ENCODE measurements at places on chromosomes 3 and 15.

- DNase-seq, result no peak
Observed at GRCh38 chr3:139238281-139239030, 105.4 kb upstream of the MRPS22 start.

DNA sequence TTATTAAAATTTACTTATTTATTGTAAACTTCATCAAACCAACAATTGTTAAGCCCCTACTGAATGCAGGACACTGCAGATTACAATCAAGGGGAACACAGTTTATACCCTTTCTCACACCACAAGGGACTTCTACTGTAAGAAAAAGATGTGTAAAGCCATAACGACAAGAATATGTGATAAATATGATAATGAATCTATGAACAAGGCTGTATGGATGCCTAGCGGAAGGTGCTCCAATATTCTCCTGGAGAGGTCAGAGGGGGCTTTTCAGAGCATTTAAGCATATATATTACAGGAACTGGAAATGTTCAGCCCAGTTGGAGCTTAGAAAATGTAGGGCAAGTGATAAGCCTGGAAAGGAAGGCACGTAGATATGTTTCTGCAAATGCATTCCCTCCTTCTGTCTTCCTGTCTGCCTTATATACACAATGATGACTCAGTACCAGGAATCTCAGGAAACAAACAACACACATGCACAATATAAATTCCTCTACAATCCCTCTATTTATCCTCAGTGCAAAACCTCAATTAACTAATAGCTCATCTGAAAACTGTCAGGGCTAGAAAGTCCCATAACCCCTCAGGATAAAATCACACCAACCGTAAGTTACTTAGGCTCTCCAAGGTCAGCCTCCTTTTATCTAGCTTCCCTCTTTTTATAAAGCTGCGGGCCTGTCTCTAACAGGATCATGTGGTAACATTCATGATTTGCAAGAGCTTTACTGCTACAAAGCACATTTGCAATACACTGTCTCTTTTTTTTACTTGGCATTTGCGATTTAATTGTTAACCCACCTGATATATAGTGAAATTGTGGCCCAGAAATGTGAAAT lies 393.1 kb downstream of the LPP start:
- DNase-seq, result no peak

DNA sequence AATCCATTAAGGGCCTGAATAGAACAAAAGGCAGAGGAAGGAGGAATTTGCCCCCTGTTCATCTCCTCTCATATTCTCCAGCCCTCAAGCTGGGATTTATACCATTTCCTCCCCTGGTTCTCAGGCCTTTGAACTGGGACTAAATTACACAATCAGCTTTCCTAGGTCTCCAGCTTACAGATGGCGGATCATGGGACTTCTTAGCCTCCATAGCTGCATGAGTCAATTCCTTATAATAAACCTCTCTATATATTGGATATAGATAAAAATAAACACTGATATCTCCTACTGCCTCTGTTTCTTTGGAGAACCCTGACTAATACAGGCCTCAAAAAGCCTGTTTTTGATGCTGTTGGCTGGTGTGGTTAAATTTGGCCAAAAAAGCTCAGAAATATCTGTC lies 84.5 kb upstream of the TMEM108 start:
- DNase-seq, result no peak

GRCh38 chr15:49248291-49248690 lies 78.2 kb downstream of the GALK2 start:
- DNase-seq, result no peak

- DNase-seq, result no peak
Observed at GRCh38 chr15:58257776-58258325, 119.7 kb downstream of the AQP9 start.

- peak; percentile 78 for DNase-seq
Observed at GRCh38 chr3:46935168-46935858, 41.2 kb downstream of the CCDC12 start.

- no peak for DNase-seq
Observed at GRCh38 chr3:191523148-191523547, 62.2 kb downstream of the PYDC2 start.

DNA sequence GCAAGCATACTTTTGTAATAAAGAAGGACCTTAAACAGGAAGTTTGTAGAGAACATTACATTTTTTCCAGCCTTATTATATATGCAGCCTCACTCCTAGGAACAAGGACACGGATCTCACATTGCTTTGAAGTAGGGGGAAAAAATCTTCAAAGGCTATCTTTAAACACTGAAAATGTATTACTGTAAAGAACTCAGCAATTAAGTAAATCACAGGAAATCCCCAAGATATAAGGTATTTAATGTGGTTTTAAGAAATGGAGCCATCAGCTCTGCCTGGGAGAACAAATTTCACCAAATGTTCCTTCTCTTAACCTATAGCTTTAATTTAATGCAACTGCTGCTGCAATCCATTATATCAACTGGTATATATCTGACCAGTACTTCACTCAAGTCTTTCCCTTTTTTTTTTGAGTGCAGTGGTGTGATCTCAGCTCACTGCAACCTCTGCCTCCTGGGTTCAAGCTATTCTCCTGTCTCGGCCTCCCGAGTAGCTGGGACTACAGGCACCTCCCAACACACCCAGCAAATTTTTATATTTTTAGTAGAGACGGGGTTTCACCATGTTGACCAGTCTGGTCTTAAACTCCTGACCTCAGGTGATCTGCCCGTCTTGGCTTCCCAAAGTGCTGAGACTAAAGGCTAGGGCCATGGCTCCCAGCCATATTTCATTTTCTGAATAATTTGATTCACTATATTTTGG lies 2.8 kb downstream of the BTLA start:
- DNase-seq, result no peak

GRCh38 chr3:99972380-99973104 lies 141.8 kb downstream of the FILIP1L start:
- DNase-seq, result no peak

GRCh38 chr15:93829115-93829870 lies 402.1 kb upstream of the MCTP2 start:
- DNase-seq, result no peak

DNA sequence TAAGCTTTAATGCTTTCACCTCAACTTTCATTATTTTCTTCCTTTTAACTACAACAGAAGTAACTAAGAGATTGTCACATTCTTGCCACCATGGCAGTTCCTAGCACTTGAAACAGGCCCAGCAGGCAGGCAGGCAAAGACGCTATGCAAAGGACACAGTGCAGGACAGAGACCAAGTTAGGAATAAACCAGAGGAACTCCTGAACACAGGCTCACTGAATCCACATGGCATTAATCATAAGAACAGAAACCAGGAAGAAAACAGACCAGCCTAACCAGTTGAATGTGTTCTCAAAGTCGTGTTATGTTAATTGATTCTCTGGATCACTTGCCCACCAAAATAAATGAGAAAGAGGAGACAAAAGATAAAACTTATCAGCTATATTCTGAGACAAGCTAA lies 397.6 kb downstream of the TBL1XR1 start:
- DNase-seq, result no peak

GRCh38 chr3:184500344-184500923 lies 61.2 kb upstream of the EPHB3 start:
- no peak for DNase-seq

All from smooth muscle cell of the brain vasculature (primary cell).